ENCODE measurements at places on chromosomes 11 and 22.

- peaks cover 5% of the 10 kb centered on the region for H3K27me3 ChIP-seq
- H3K4me1 ChIP-seq: peaks cover 10% of the 10 kb centered on the region
- no peaks in the 10 kb centered on the region for H3K36me3 ChIP-seq
- no peak overlapping the region for H3K4me3 ChIP-seq
- H3K27ac ChIP-seq: no peak overlapping the region
Measured at GRCh38 chr11:127385071-127385470, 384.5 kb upstream of the KIRREL3 start.

GRCh38 chr11:92347454-92347853 lies 122.8 kb downstream of the FAT3 start:
- peaks cover 16% of the 10 kb centered on the region for H3K36me3 ChIP-seq
- no peak for DNase-seq
- H3K4me1 ChIP-seq: peaks cover 66% of the 10 kb centered on the region
- no peaks in the 10 kb centered on the region for H3K27me3 ChIP-seq

DNA sequence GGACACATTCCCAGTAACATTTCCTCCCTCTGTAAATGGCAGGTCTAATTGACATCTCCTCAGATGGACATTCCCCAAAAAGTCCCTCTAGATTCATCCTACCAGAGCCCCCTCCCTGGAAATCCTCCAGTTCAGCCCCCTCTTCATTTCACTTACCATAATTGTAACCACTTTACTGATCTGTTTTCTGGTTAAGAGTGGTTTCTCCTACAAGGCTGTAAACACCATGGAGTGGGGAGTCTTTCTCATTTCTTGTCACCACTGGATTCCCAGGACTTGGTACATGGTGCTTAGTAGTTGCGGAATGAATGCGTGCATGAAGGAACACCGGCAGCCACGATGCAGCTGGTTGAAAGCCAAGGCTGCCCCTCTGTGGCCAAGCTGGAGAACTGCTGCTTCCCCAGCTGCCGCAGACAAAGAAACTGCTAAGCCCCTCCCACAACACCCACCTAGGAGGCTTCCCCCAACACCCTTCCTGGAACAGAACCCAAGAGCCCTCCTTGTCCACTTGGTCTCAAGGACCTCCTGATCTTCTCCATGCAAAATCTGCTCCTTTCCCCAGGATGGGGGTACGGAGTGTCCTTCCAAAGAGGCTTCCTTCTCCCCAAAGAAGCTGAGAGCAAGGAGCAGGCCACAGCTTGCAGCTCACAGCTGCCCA lies 18.6 kb upstream of the SCARF2 start:
- H3K27ac ChIP-seq: peak overlapping the region; percentile 82
- H3K27me3 ChIP-seq: peaks cover 13% of the 10 kb centered on the region
- H3K4me1 ChIP-seq: peaks cover 25% of the 10 kb centered on the region
- H3K36me3 ChIP-seq: peaks cover 30% of the 10 kb centered on the region

DNA sequence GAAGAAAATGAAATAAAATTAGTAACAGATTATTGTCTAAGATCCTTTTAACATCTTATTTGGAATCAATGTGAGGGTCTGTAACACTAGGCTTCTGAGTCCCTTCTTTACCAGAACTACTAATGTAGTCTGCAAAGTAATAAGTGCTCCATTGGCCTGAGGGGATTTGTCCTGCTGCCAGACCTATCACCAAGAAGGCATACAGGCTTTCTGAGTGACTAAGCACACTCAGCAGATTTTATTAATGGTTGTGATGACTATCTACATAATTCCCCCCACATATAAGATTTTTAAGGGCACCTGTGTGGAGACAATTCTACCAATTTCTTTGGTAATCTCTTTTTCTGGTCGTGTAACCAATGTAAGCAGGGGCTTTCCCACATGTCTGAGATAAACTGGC lies 365.0 kb upstream of the FAT3 start:
- H3K27ac ChIP-seq: no peak overlapping the region
- no peak for DNase-seq
- H3K4me1 ChIP-seq: no peaks in the 10 kb centered on the region
- H3K27me3 ChIP-seq: no peaks in the 10 kb centered on the region
- no peak overlapping the region for H3K4me3 ChIP-seq

Data from nephron progenitor cell (in vitro differentiated cells).